Mesothelial cell of epicardium (in vitro differentiated cells): ENCODE measurements at places on chromosomes 2 and 18. TPM values are rescaled to one million over a fixed set of nuclear protein-coding genes. Genes with fewer than 3 reads are reported as not detected.

Gene ICA1L
- 9.9 to 13.4 TPM (median 11.8 TPM) in 3 replicates for total RNA-seq

Gene STAT1
- total RNA-seq: 100 to 106 TPM (median 100 TPM) in 3 replicates

Gene CAPN14
- total RNA-seq: 0.40 to 0.54 TPM (median 0.47 TPM) in 3 replicates

DNA sequence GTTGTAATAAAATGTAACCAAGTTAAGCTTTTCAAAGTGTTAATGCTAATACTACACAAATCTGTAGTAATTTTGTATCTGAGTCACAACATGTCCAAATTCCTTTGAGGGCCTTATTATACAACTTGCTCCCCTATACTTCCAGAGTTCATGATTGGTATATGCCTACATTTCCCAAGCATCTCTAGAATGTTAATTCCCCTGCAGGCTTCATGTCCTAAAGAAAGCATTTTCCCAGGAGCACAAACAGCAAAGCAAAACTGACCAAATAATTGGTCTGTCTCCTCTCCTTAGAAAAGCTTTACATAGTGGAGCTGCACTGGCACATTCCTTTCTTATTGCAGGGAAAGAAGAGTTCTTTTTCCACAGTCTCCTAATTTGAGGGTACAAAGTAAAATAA lies 3.7 kb downstream of the ALS2 start:
- H3K4me1 ChIP-seq: peaks cover 37% of the 10 kb centered on the region
- H3K36me3 ChIP-seq: no peaks in the 10 kb centered on the region
- peak overlapping the region; percentile 74 for H3K27ac ChIP-seq
- no peak for DNase-seq

- H3K4me1 ChIP-seq: no peaks in the 10 kb centered on the region
- no peak overlapping the region for H3K27ac ChIP-seq
Measured at GRCh38 chr2:114614592-114614991, 172.2 kb downstream of the DPP10 start.

DNA sequence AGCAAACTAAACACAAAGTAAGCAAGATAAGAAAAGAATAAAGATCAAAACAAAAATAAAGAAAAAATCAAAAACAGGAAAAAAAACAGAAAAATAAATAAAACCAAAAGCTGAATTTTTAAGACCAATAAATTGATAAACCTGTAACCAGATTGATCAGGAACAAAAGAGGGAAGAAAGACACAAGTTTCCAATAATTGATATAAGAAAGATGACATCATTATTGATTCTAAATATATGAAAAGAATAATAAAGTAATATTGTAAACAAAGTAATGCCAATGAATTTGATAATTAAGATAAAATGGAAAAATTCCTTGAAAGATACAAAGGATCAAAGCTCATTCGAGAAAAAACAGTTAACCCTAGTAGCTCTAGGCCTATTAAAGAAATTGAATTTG lies 394.6 kb upstream of the LRATD1 start:
- H3K4me3 ChIP-seq: no peak overlapping the region
- peaks cover 28% of the 10 kb centered on the region for H3K27me3 ChIP-seq
- no peaks in the 10 kb centered on the region for H3K36me3 ChIP-seq
- no peaks in the 10 kb centered on the region for H3K4me1 ChIP-seq
- DNase-seq: no peak

- peak overlapping the region; percentile 99 for H3K27ac ChIP-seq
- H3K4me3 ChIP-seq: peak overlapping the region; percentile 91
- H3K27me3 ChIP-seq: no peaks in the 10 kb centered on the region
- DNase-seq: no peak
- H3K36me3 ChIP-seq: peaks cover 3% of the 10 kb centered on the region
Measured at GRCh38 chr2:131093696-131094462, 619 bp upstream of the FAM168B start.

- peaks cover 10% of the 10 kb centered on the region for H3K36me3 ChIP-seq
- no peak overlapping the region for H3K4me3 ChIP-seq
- H3K4me1 ChIP-seq: peaks cover 51% of the 10 kb centered on the region
- peak overlapping the region; percentile 84 for H3K27ac ChIP-seq
- H3K27me3 ChIP-seq: peaks cover 19% of the 10 kb centered on the region
Measured at GRCh38 chr2:110105608-110106467, 9.8 kb downstream of the MALL start.

GRCh38 chr18:77044866-77045664 lies 87.5 kb downstream of the MBP start:
- H3K27ac ChIP-seq: no peak overlapping the region
- DNase-seq: no peak
- H3K27me3 ChIP-seq: no peaks in the 10 kb centered on the region
- peaks cover 4% of the 10 kb centered on the region for H3K36me3 ChIP-seq

- DNase-seq: no peak
- H3K27me3 ChIP-seq: no peaks in the 10 kb centered on the region
- H3K36me3 ChIP-seq: no peaks in the 10 kb centered on the region
- H3K4me1 ChIP-seq: peaks cover 7% of the 10 kb centered on the region
Measured at GRCh38 chr2:44649381-44649780, 287.6 kb downstream of the CAMKMT start.

DNA sequence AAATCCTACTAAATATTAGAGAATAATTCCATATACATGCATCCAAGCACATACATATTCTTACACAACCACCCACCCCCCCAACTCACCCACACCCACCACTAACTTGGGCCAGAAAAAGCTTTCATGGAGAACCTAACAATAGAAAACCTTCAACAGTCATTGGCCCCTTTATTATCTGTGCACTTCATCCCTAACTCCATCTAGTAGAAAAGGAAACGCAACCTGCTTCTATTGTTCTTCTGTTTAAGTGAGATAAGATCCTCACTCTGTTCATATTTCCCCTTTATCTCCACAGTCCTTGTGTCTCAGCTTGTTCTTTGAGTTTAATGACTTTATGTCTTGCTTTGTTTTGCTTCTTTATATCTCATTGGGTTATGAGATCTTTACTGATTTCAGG lies 1740.2 kb upstream of the CELF4 start:
- no peaks in the 10 kb centered on the region for H3K27me3 ChIP-seq
- no peaks in the 10 kb centered on the region for H3K4me1 ChIP-seq
- H3K36me3 ChIP-seq: no peaks in the 10 kb centered on the region
- no peak overlapping the region for H3K27ac ChIP-seq
- DNase-seq: no peak
- no peak overlapping the region for H3K4me3 ChIP-seq

DNA sequence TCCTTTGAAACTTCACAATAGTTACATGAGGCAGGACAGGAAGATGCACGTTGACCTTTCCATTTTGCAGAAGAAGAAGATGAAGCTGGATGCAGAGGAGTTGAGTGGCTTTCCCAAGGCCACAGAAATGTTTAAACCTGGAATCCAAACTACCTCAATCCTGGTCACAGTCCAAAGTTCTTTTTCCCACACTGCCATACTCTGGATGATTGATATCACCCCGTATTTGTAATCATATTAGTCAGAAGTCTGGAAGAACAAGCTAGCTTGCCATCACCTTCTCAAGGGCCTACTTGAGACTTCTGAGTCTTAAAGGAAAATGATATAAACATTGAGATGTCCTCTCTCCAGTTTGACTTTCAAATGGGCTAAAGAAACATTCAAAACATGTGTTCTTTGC lies 190.1 kb downstream of the LNPK start:
- H3K27me3 ChIP-seq: no peaks in the 10 kb centered on the region
- peaks cover 6% of the 10 kb centered on the region for H3K36me3 ChIP-seq
- H3K4me1 ChIP-seq: peaks cover 13% of the 10 kb centered on the region
- no peak overlapping the region for H3K4me3 ChIP-seq
- DNase-seq: no peak

DNA sequence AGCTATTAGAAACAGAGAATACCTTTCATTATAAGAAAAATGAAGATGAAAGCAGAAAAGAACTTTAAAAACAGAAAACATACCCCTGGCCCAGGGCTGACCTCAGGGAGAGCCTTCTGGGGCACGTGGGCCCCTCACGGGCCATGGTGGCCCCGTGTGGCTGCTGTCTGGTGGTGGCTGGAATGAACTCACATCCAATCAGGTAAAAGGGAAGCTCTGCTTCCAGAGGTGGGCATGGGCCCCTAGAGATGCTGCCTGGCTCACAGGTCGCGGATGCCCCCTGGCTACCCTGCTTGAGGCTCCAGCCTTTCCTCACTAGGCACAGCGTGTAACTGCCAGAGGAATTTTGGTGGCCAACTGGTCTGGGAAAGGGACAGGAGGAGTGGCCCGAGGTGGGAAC lies 16.6 kb downstream of the SNORC start:
- no peaks in the 10 kb centered on the region for H3K27me3 ChIP-seq
- peaks cover 29% of the 10 kb centered on the region for H3K4me1 ChIP-seq
- DNase-seq: no peak
- no peaks in the 10 kb centered on the region for H3K36me3 ChIP-seq
- no peak overlapping the region for H3K4me3 ChIP-seq

- H3K4me3 ChIP-seq: no peak overlapping the region
- peaks cover 48% of the 10 kb centered on the region for H3K36me3 ChIP-seq
- no peaks in the 10 kb centered on the region for H3K4me1 ChIP-seq
- H3K27ac ChIP-seq: no peak overlapping the region
- no peaks in the 10 kb centered on the region for H3K27me3 ChIP-seq
- no peak for DNase-seq
Measured at GRCh38 chr18:24443870-24444269, 16.6 kb upstream of the HRH4 start.

DNA sequence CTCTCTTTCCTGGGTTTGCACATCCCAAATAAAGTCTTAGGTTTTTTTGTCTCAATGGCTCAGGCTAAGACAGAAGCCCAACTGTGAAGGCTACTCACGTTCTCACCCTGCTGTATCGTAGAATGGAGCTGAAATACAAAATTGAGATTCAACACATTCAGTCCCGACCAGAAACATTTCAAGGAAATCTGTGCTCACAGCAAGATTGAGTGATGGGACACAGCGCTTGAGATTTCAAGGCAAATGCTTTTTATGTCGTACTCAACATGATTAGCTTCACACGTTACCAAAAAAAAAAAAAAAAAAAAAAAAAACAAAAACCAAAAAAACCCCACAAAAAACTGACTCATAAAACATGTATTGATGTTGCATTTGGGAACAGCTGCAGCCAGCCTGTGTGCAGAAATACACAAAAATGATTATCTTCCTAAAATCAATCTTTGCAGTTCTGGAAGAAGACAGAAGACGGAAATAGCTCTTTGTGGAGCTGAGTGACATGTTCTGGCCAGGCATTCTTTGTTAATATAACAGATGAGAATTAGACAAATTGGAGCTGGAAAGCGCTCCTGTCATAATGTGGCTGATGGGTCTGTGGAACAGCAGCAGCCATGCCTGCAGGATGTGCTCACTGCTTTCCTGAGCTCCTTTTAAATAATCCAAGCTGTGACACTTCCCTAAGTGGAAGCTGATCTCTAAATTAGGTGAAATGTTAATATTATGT lies 453.2 kb downstream of the LPIN1 start:
- H3K36me3 ChIP-seq: no peaks in the 10 kb centered on the region
- no peak for DNase-seq
- peaks cover 36% of the 10 kb centered on the region for H3K4me1 ChIP-seq
- H3K4me3 ChIP-seq: no peak overlapping the region
- no peak overlapping the region for H3K27ac ChIP-seq
- H3K27me3 ChIP-seq: no peaks in the 10 kb centered on the region

GRCh38 chr2:28333606-28334526 lies 58.8 kb upstream of the FOSL2 start:
- DNase-seq: no peak
- peaks cover 20% of the 10 kb centered on the region for H3K36me3 ChIP-seq
- H3K4me1 ChIP-seq: peaks cover 20% of the 10 kb centered on the region
- no peak overlapping the region for H3K4me3 ChIP-seq
- H3K27ac ChIP-seq: peak overlapping the region; percentile 60

DNA sequence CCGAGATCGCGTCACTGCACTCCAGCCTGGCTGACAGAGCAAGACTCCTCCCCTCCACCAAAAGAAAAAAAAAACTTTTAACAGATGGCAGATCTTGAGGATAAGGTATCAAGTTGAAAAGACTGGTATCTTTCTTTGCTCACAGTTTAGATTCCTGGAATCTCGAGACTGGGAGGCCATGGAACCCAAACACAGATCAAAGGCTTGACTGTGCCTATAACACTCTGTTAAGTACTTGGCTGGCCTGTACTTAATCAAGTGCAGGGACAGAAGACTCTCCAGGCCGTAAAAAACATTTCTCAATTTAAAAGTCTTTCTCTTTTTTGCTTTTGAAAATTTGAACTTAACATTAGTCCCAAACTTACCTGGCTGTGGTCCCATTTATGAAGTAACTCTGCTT lies 107.1 kb upstream of the ZNF516 start:
- H3K27ac ChIP-seq: peak overlapping the region; percentile 62
- no peaks in the 10 kb centered on the region for H3K27me3 ChIP-seq
- no peak overlapping the region for H3K4me3 ChIP-seq
- DNase-seq: no peak
